ENCODE measurements at places on chromosomes 3 and 15.

DNA sequence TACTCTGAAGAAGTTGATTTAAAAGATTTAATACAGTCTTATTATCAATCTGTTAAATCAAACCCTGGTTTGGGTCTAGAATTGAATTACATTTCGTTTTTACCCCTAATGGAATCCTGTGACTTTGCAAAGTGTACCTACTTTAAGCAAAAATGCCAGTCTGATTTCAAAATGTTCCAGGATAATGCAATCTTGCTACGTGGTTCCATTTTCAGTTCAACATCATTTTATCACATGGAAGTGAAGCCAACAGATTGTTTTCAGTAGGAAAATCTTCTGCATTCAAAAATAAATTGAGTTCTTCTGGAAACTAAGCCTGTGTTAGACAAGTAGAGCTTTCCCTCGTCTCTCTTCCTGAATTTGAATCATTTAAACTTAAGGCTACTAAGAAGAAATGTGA lies 356.4 kb downstream of the CHST2 start:
- DNase-seq: no peak

DNA sequence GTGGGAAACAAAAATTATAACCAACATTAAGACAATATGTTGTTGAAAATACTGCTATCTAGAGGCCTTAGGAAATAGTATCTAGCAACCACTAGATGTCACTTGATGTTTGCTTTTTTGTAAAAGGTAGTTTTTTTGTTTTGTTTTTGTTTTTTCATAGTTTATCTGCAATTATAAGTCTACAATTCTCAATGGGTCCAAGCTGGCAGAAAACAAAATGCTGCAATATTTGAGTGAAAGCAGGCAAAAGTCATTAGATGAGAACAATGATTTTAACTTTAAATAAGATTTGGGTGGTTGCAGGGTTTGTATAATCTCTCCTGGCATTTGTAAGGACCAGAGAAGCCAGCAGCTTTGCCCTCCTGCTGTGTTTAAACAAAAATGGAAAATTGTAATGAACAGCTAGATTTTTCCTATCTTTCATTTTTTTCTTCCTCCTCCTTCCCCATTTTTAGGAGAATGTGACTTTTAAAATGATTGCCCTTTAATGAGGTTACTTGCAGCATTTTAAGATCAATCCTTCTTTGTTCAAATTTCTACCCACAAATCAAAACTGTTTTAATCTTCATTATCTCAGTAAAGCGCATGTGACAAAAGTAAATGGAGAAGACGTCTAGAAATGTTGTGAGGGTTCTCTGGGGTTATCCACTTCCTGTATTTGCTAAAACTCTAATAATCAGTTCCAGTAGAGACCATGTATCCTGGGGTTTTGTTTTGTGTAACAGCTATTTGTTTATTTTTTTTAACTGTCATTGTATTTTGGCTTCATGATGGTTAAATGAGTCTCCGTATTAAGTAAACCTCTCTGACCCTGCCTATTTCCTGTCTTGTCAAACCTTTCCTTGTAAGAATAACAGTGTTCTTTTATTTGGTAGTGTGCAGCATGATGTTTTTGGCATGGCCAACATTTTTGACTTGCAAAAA lies 27.3 kb downstream of the DUT start:
- DNase-seq: no peak

DNA sequence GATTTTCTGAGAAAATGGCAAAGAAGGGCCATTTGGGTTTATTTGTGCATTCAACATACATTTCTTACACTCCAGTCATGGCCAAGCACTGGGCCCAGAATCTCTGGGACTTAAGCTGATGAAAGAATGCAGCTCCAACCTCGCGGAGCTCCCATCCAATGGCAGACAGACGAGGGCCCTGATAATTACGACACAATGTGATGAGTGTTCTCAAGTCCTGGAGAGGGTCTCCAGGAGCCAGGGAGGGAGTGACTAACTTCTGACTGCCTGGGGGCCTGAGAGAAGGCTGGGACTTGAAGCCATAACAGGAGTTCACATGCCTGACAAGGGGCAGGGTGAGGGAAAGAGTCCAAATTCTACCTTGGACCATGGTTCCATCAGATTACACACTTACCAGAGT lies 42.6 kb upstream of the BNC1 start:
- DNase-seq: no peak

DNA sequence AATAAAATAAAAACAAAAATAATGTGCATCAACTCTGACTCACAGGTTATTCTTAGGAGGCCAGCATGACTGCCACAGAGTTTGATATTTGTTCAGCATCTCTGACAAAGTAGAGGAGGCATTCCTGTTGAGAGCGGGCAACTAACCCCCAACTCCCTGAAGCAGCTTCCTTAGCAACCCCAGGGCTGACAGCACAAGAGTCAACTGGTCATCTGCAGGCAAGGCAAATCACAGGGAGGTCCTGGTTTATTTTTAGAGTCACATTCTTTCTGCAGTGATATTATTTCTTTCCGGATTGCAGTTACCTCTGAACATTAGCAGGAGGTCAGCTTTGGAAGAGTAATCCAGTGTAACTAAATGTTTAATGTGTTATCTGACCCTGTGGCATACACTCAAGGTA lies 273.0 kb downstream of the PLCL2 start:
- no peak for DNase-seq

GRCh38 chr15:73317651-73318462 lies 50.9 kb downstream of the HCN4 start:
- no peak for DNase-seq

DNA sequence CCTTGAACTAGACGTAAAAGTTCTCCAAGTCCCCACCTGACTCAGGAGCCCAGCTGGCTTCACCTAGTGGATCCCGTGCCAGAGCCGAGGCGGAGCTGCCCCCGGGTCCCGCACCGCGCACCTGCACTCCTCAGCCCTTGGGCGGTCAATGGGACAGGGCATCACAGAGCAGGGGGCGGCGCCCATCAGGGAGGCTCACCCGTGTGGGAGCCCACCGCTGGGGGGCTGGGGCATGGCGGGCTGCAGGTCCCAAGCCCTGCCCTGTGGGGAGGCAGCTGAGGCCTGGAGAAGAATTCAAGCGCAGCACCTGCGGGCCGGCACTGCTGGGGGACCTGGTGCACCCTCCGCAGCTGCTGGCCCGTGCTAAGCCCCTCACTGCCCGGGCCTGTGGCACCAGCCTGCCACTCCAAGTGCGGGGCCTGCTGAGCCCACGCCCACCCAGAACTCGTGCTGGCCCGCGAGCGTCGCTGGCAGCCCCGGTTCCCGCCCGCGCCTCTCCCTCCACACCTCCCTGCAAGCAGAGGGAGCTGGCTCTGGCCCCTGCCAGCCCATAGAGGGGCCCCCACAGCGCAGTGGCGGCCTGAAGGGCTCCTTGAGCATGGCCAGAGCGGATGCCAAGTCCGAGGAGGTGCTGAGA lies 16.2 kb downstream of the SQOR start:
- no peak for DNase-seq

GRCh38 chr3:46537779-46538178 lies 28.3 kb downstream of the LRRC2 start:
- DNase-seq: no peak
